ENCODE measurements at places on chromosomes 7 and 10.

DNA sequence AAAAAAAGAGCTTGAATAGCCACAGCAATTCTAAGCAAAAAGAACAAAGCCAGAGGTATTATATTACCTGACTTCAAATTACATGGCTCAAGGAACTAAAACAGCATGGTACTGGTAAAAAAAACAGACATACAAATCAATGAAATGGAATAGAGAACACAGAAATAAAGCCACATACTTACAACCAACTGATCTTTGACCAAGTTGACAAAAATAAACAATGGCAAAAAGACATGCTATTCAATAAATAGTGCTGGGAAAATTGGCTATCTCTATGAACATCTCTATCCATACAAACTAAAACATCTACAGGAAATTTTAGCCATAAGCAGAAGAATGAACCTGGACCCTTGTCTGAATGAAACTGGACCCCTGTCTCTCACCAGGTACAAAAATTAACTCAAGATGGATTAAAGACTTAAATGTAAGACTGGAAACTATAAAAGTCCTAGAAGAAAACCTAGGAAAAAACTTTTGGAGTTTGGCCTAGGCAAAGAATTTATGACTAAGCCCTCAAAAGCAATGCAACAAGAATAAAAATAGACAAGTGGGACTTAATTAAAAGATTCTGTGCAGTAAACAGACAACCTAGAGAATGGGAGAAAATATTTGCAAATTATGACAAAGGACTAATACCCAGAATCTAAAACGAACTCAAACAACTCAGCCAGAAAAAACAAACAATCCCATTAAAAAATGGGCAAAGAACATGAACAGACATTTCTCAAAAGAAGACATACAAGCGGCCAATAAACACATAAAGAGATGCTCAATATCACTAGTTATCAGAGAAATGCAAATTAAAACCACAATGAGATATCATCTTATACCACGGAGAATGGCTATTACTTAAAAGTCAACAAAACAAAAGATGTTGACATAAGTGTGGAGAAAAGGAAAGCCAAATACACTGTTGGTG is 72.8 kb upstream of the DDC start:
- DNase-seq = no peak

- DNase-seq = no peak
These were observed 6.3 kb upstream of the UNCX start for GRCh38 chr7:1226186-1226901.

DNA sequence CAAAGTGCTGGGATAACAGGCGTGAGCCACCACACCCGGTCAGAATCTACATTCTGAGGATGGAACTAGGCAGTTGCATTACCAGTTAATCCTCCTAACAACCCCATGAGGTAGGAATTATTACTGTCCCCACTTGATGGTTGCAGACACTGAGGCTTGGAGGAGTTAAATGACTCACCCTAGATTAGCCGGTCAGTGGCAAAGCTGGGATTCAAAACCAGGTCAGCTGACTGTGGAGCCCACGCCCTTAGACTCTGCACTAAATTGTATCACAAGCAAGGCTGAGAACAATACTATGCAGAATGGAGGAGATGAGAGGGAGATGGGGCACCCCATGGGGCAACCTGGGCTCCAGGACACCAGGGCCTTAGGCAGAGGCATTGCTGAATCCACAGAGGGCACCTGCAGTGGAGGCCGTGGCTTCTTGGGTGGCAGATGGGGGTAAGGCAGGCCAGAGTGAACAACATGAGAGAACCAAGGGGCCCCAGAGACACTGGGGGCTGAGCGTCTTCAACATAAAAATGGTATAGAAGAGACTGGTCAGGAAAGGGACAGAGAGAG is 723.4 kb downstream of the PARD3 start:
- DNase-seq = no peak

GRCh38 chr7:25804154-25804553 is 347.8 kb upstream of the NFE2L3 start:
- no peak for DNase-seq

- no peak for DNase-seq
These were observed 3.2 kb downstream of the BMS1 start for GRCh38 chr10:42785759-42786158.

- no peak for DNase-seq
These were observed 23.2 kb downstream of the STMP1 start for GRCh38 chr7:135685306-135686084.

DNA sequence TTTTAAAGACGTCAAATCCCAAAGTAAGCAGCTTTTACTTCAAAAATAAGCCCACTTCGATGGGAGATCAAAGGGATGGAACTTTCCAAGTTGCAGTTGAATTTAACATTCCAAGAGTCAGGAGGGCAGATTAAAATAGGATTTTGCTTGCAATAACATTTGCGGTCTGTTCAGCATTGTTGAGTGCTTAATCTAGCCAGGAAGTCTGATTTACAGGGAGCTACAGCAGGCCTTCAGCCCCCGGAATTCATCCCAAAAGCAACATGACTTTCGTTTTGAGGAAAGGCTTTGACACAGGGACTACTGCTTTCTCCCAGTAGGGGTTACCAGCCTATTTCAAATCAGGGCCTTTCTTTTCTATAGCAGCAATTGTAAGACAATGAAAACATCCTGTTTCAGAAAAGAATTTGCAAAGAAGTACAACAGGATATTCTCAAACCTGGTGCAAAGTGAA is 279.6 kb upstream of the PITRM1 start:
- no peak for DNase-seq

- DNase-seq = no peak
These were observed 90.0 kb downstream of the PROSER2 start for GRCh38 chr10:11913079-11913641.

DNA sequence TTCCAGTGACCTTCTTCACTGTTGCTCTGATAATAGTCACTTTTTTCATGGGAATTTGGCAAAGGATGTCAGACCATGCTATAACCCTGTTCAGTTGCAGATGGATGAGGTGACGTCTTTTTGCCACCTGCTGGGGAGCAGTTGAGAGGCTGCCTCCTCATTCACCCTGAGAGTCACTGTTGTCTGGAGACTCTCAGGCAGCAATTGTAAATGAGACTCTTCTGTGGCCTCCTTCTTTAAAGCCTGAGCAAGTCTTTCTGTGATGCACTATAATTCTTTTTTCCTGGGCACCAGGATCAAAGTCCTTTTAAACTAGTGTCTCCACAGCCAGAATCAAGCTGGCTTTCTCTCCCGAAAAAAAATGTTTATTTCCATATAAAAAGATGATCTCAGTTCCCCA is 345.1 kb downstream of the ARL4A start:
- no peak for DNase-seq

GRCh38 chr10:123009105-123009820 is 457 bp downstream of the ACADSB start:
- no peak for DNase-seq

DNA sequence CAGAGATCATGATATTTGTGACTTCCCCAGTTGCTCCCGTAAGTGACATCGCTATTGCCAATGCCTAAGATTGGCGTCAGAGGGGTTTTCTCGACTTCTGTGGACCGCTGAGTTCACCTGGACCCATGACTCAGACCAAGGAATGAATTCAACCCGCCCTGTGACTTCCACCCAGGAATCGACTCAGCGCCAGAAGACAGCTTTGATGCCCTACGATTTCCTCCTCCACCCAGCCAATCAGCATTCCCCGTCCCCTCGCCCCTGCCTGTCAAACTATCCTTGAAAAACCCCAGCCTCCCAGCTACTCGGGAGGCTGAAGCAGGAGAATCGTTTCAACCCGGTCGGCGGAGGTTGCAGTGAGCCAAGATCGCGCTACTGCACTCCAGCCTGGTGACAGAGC is 58.3 kb downstream of the MICALL2 start:
- DNase-seq = no peak

- no peak for DNase-seq
These were observed 79.7 kb downstream of the GNAT3 start for GRCh38 chr7:80432166-80432565.

- DNase-seq = no peak
These were observed 100.5 kb downstream of the ZEB1 start for GRCh38 chr10:31419394-31420063.

GRCh38 chr10:71715860-71716259 is 3.7 kb downstream of the C10orf105 start:
- no peak for DNase-seq

DNA sequence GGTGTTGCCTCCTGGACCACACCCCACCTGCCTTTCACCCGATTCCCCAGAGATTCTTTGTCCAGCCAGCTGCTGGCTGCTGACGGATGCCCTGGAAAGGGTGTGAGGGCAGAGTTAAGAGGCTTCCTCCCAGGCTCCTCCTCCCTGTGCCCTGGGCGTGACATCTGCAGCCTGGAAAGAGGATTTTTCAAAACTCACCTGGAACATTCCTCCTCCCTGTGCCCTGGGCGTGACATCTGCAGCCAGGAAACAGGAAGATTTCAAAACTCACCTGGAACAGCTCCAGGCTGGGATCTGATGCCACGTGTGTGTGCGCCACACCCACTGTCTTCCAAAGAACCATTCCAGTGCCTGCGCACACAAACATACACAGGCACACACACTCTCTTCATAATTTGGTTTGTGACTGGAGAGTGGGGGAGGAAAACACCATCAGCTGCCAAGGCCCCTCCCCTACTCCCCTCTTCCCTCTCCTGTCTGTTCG is 5.2 kb downstream of the MARVELD1 start:
- DNase-seq = no peak

GRCh38 chr7:88357781-88358525 is 51.3 kb upstream of the STEAP4 start:
- no peak for DNase-seq

- DNase-seq = no peak
These were observed 286.9 kb downstream of the PTEN start for GRCh38 chr10:88150339-88150738.

DNA sequence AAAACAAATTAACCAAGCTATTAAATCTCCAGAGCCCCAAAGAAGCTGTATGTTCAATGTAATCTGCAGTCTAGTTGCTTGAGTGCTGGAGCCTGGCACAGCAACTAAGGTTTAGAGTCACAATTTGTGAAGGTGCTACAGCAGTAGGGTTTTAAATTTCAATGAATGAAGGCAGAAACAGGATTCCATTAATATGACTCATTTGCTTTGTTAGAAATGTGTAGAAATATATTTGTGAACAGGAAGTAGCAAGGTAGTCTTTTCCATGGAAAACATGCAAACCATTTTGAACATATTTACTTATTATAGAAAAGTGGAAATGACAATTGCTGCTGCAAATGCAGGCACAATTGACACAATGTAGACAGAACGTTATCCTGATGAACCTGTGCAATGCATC is 149.0 kb upstream of the STEAP4 start:
- no peak for DNase-seq

DNA sequence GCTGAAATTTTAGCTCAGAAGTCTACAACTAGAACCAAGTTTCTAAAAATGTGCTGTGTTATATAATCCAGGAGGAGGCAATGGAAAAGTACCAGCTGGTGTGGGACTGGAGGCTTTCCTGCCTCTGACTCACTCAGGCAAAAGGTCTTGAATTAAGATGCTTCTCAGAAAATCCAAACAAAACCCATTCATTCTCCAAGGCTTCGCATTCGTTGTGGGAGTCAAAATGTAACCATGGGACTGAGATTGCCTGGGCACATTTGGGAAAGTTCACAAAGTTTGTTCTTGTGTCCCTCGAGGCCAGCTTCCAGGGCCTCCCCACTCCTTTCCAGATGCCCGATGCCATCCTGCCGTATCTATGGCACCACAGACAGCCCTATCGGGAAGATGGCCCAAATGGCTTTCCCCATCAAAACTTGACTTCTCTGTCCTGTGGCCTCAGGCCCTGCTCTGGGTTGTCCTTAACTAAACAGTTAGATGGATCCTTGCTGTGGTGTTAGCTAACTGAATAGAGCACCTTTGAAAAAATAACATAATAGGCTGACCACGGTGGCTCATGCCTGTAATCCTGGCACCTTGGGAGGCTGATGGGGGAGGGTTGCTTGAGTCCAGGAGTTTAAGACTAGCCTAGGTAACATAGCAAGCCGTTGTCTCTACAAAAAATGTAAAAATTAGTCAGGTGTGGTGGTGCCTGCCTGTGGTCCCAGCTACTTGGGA is 180.5 kb downstream of the PFKFB3 start:
- DNase-seq = no peak

GRCh38 chr7:2474224-2474623 is 2.0 kb downstream of the GRIFIN start:
- no peak for DNase-seq

- no peak for DNase-seq
These were observed 774.1 kb upstream of the AUTS2 start for GRCh38 chr7:68823996-68824780.

GRCh38 chr7:5450549-5451327 is 27.1 kb upstream of the TNRC18 start:
- no peak for DNase-seq
